ENCODE measurements at places on chromosomes 12 and 14. TPM values are rescaled to one million over a fixed set of nuclear protein-coding genes. Genes with fewer than 3 reads are reported as not detected.

- no peak for DNase-seq
These were observed 2.2 kb upstream of the EP400 start for GRCh38 chr12:131947482-131948027.

DNA sequence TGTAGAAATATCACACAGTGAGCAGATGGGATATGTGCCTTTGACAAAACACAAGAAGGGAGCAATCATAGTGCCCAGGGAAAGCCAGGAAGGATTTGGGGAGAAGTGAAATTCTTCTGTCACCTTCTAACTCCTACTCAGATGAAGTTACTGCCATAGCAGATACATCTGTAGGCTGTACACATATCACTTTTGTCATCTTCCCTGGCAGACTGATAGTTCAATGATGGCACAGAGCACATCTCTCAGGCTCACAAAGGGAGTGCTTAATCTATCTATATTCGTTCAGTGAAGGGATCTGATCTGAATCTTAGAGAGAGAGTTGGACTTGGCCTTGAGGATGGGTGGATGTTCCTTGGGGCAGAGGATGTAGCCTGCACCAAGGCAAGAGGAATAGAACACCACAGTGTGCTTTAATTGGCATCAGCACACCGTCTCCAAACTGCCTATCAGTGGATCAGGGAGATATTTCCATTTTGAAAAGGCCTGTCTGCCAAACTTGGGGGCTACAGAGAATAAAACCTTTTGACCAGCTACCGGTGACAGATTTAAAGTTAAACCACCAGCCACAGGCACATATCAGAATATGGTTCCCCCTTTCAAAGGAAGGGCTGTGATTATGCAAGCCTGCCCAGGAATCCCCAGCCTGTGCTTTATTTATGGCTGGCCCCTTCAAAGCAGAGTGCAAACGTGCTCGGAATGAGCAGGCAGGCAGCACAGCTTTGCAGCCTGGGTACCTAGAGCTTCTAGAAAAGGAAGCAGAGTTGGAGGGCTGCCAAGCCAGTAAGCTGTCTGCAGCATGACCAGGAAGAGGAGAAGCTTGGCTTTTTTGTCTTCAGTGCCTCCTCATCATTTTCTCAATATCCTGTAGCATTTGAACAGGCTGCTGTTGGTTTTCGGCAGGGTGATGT is 165.5 kb upstream of the DYRK2 start:
- DNase-seq = no peak

- no peak for DNase-seq
These were observed 254.9 kb downstream of the AACS start for GRCh38 chr12:125320177-125320576.

DNA sequence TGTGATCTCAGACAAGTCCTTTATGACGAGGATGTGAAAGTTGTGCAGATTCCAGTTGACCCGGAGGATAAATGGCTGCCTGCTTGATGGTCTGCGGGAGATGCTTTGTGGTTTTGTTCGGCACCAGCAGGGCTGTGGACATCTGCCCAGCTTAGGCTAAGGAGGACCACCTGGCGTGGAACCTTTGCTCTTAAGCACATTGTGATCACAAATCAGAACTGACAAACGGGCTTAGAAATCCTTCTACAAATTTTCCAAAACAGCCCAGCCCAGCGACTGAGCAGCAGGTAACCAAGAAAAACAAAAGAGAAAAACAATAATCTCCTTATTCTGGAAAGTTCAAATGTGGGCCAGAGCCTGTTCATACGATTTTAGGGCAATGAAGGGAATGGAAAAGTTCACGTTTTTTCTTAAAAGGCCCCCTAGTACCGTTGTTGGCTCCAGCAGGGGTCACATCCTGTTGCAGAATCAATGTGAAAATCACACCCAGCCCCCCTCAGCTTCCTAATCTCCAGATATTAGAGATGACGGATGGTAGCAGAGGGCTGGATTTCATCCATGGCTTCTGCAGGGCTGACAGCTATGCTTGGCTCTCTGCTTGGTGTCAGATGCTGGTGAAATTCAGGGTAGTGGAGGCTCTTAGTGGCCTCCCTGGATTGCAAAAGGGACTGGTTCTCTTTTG is 81.1 kb upstream of the RFLNA start:
- DNase-seq = no peak

- DNase-seq = no peak
These were observed 110.6 kb downstream of the BMP4 start for GRCh38 chr14:53845813-53846693.

DNA sequence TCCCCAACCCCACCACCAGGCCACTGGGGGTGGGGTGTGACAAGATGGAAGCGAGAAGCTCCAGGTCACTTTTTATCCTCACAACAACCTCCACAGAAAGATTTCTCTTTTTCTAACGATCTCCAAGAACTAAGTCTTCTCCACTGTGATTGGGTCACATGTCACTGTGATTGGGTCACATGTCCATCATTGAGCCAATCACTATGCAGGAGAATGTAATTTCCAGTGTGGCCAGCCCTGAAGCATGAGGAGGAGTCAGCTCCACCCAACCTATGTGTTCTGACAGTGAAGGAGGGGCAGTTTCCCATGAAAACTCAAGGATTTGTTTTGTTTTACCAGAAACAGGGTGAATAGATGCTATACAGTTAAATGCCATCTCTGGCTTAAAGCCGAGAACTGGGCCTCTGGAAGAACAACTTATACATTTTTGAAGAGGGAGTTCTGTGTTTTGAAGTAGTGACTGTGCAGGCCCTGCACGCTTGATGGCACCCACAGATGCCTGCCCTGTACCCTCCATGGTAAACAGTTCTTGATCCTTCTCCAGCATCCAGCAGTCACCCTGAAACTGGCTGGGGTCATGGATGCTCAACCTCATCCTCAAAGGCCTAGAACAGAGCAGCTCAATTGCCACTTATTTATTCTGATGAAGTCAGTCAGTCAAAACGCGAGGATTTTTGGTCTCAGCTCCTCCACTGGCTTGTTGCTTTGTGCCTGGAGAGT is 180.4 kb upstream of the BMP4 start:
- no peak for DNase-seq

DNA sequence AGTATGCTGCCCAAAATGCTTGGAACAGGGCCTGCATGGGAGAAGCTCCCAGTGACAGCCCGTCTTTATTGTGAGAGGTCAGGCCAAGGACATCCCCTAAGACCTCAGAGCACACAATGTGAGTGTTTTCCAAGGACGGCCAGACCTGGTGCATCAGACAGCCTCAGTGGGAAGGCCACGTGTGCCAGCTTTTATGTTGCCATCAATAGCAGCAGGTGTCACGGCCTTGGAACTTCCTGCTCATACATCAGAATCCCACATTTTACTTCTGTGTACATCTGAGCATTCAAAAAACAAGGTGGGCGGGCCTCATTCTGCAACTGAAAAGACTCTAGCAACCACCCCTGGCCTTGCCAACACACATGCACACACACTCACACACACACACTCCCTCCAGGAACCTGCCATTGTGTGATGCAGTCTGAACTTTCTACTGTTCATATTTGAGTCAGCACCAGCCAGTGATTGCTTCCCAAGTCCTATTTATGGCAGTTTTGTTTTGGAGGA is 753.1 kb upstream of the TBX3 start:
- no peak for DNase-seq

DNA sequence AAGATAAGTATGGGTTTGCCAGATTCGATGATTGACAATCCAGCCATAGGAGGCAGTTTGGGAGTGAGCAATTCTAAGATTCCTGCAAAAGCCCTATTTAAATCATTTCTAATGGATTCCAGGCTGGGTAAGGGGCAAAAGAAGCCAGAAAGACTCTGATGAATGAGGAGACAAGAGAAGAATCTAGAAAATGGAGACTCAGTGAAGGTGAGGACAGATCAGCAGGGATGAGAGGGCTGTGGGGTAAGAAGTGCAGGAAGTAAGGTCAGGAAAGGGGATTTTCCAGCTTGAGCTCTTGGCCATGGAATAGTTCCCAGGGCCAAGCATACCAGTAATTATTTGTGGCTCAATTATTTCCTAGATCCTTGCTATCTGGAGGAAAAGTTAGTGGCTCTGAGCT is 87.3 kb downstream of the TMX1 start:
- no peak for DNase-seq

DNA sequence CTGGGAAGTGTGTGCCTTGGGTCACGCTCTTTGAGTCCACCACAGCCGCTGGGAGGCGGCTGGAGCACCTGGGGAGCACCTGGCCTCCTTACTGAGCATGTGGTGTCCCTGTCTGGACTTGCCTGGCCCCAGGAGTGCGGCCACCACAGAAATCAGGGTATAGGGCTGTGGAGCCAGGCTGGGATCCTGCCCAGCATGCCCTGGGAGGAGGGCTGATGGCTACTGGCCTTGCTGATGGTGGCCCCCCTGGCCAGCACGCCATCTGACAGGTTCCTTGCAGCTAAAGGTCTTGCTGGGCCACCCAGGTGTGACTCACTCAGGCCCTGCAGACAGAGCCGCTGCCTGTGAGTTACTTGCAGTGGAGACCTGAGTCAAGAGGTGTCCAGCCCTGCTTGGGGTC is 6.0 kb downstream of the ULK1 start:
- DNase-seq = no peak

DNA sequence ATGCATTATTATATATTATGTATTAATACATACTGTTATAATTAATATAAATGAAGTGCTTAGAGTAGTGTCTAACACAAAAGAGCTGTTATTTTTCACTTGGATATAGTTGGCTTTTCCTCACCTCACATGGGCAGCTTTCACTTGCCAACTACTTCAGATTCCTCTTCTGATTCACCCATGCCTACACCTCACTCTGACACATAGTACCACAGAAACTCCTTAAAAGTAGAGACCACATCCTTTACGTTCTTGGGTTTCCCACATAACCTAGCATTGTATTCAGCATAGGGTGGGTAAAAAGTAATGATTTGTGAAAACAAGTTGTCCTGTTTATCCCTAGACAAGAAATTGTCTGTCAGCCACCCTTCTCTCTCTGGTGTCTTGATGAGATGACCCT is 61.0 kb downstream of the DIO2 start:
- no peak for DNase-seq

GRCh38 chr12:119949145-119949544 is 39.9 kb upstream of the BICDL1 start:
- no peak for DNase-seq

DNA sequence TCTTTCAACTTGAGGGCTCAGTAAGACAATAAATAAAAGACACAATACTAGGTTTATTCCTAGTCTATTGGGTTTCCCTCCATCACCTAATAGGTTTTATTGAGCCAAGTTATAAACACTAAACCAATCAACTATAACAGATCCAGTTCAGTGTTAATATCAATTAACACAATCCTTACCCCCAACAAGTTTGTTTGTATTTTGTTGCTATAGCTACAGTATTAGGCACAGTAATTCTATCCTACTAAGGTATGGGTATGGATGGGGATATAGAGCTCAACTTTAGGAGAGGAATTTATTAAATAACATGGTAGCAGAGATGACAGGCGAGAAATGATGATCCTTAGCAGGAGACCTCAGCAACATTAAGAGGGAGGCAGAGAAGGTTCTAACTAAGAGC is 13.3 kb downstream of the PPP4R3A start:
- no peak for DNase-seq

Gene KIF26A
- 4.6 TPM for total RNA-seq

- no peak for DNase-seq
These were observed 59.4 kb downstream of the ZNF664 start for GRCh38 chr12:124032265-124032886.

DNA sequence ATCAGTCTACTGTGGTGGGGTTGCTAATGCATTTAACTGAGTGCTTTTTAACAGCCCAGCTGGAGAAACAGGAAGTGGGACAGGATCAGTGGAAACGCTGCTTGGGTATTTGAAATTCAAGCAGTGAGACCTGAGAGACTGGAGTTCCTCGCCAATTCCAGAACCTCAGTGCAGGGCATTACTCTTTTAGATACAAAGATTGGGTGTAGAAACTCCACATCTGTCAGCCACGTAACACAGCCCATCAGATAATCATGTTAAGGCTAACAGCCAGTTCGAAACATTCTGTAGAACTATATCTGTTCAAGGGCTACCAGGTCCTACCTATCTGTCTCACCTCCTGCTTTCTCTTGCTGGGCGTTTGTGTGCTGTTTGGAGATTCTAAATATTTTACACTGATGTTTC is 45.5 kb downstream of the RAD52 start:
- DNase-seq = no peak

Gene DHH
- 1.6 TPM for total RNA-seq

GRCh38 chr12:100681074-100681473 is 107.6 kb downstream of the GAS2L3 start:
- DNase-seq = no peak

Gene LIN7A
- 12.8 TPM for total RNA-seq

Gene POTEM
- not detected for total RNA-seq

DNA sequence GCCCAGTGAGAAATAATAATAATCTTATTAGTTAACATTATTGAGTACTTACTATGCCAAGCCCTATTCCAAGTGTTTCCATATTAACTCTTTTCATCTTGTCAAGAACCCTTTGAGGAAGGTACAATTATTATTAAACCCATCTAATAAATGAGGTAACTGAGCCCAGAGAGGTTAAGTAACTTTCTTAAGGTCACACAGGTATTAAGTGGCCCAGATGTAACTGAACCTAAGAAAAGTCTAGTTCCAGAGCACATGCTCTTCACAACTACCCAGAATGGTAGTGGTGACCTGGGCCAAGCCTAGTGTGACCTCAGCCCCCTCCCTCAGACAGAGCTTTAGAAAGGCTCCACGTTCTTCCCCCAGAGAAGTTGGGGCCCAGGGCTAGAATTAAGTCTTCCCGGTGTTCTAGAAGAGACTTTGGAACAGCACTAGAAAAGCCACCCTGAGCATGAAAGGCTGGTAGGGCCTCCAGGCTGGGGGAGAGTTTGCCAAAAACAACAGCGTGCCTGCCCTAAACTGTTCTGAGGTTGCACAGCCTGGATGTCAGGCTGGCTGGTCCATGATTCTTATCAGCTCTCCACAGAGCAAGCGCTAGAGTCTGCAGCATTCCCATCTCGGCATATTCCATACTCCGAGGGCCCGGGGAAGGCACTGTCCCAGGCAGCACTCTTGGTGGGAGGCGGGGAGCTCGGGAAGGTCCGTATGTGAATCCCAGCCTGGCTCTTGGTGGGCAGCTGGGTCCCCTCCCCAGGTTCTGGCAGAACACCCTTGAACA is 41.3 kb upstream of the CTDSP2 start:
- DNase-seq = no peak

Gene STXBP6
- total RNA-seq = 8.3 TPM

- no peak for DNase-seq
These were observed 53.1 kb upstream of the NAP1L1 start for GRCh38 chr12:76137606-76138005.

DNA sequence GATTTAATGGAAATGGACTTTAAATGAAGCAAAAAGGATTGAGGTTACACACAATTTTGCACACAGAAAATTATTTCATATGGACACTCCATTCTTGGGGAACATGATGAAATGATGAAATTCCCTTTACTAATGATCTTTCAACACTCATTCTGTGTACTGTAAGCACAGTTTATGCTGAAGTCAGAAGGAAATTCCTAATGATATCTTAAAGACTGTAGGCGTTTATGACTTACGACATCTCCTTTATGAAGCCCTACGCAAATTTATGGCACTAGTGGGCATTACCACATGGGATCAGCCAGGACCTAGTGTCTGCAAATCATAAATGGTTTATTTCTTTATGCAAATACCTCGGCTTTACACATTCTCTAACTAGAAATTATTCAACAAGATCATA is 97.9 kb upstream of the SOX5 start:
- no peak for DNase-seq
